ENCODE measurements at places on chromosomes 7 and 10. TPM values are rescaled to one million over a fixed set of nuclear protein-coding genes. Genes with fewer than 3 reads are reported as not detected.

Gene CYP17A1
- not detected for total RNA-seq

Gene H2BK1
- total RNA-seq, result not detected

Gene PAX4
- not detected for total RNA-seq

Gene SPOCK2
- total RNA-seq, result 0.75 TPM

Gene MNX1
- total RNA-seq, result 1.8 TPM

Gene PNPLA8
- 22.9 TPM for total RNA-seq

Gene XRCC2
- 13.6 TPM for total RNA-seq

Gene CPA4
- total RNA-seq, result 22.0 TPM

Gene SYT15
- 0.08 TPM for total RNA-seq

Gene PHYHIPL
- total RNA-seq, result not detected

Gene ADAM8
- total RNA-seq, result 4.5 TPM

Gene ATXN7L1
- 6.5 TPM for total RNA-seq

Gene FAM13C
- total RNA-seq, result 0.16 TPM

Gene SPDYE8
- total RNA-seq, result not detected

Gene GPR141
- not detected for total RNA-seq

Gene GJD4
- total RNA-seq, result 0.27 TPM

Gene ACSM6
- not detected for total RNA-seq

Gene CFTR
- total RNA-seq, result not detected

Gene ADCYAP1R1
- total RNA-seq, result not detected

Gene CCL24
- not detected for total RNA-seq

Gene SCIN
- 0.23 TPM for total RNA-seq

Gene HOXA2
- 1.4 TPM for total RNA-seq

Gene GPR26
- total RNA-seq, result not detected

Gene MEOX2
- 52.5 TPM for total RNA-seq

Gene MMD2
- not detected for total RNA-seq

Gene SUMF2
- 181 TPM for total RNA-seq

Gene CFAP69
- 4.8 TPM for total RNA-seq

All from A375 (cell line).